ENCODE measurements at places on chromosomes 7 and 10.

DNA sequence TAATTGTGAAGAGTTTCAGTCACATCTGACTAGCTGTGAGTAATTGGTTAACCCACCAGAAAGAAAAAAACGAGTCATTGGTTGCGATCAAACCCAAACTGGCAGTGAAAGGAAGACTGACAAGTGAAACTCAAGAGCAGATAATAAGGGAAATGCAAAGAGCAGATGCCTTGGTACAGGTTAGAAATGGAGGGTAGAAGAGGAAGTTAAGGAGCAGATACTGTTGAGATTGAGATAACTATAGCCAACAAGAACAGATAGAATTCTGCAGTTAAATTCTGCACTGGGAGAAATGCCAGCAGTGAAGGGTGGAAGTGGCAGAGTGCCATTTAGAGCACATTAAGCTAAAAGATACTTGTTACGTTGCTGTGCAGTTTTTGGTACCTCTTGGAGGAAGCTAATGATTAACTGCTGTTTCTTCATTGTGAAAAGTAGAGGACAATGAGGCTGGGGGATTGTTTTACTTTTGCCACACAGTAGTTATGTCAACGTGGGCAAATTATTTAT, 65.8 kb downstream of the CDK13 start:
- peak; percentile 49 for DNase-seq

DNA sequence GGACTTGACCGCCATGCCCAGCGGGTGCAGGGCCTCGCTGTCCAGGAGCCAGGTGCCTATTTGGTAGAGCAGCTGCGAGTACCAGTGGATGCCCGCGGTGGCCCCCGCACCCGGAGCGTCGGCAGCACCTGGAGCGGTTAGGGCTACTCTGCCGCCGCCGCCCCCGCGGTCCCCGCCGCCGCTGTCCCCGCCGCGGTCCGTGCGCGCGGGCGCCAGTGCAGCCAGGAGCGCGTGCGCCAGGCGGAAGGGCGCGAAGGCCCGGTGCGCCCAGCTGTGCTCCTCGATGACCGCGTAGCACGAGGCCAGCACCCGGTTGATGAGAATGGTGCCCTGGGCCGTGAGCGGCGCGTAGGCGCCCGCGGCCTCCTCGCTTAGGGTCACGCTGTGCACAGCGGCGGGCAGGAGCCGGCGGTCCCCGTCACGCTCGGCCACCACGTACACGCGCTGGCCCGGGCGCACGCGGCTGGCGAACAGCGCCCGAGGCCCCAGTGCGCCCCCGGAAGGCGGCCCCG, 9.3 kb downstream of the SHH start:
- no peak for DNase-seq

GRCh38 chr10:86870679-86871078, 86.7 kb downstream of the MMRN2 start:
- no peak for DNase-seq

DNA sequence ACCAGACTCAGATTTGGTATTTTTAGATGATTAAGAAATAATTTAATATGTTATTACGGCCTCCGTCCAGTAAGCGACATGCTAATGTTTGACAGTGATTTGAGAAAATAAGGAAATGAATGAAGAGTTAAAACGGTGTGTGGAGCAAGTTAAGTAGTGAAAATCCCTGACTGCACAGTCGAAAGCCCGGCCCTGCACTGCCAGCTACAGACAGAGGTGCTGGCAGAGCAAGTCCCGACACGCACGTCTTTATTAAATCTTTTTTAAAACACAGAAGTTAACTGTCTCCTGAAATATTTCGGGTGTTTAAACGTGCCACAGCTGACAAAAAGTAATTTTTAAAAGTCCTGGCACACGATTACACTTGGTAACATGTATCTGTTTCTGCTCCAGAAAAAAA, 293.4 kb upstream of the RNF32 start:
- no peak for DNase-seq

DNA sequence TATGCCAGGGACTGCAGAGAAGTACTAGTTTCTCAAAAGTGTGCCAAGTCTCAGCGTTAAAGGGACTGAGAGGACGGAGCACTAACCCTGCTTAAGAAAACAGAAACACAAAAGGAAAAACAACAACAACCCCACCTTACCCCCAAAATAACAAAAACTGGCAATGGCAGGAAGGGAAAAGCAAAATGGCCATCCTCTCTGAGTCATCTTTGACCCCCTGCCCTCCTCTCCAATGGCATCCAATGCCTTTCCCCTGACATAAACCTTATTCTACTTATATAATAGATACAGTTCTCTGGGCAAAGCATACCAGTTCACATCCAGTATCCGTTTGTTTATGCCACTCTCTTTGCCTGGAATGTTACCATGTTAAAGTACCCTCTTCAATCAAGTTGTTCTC, 1.6 kb downstream of the POLR1F start:
- DNase-seq, result no peak

- no peak for DNase-seq
Measured at GRCh38 chr7:24920451-24921361, 59.3 kb downstream of the OSBPL3 start.

DNA sequence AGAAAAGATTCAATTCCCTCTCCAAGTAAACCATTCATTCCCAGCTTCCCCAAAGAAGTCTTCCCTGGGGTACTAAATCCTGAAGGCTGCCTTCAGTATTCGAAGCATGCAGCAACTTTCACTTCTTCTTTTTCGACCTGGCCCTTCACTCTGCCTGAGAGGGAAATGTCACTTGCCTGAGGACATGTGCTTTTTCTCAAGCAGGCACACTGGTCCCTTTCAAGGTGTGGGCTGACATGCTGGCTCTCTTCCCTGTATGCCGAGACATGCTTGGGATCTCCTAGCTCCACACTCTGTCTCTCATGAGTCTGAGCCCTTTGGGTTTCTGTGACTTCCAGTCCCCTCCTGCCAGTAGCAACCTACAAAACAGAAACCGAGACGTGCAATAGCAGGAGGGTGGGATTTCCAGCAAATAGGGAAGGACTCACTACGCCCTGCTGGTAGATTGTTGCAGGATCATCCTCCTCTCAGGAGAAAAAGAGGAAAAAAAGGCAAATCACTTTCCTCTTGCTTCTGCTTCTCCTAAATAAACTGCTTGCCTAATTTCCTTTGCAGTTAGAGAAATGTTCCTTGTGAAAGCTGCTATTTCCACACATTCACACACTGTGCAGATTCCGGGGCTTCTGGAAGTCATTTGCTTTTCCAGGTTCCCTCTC, 33.5 kb downstream of the FIGNL1 start:
- peak; percentile 36 for DNase-seq

DNA sequence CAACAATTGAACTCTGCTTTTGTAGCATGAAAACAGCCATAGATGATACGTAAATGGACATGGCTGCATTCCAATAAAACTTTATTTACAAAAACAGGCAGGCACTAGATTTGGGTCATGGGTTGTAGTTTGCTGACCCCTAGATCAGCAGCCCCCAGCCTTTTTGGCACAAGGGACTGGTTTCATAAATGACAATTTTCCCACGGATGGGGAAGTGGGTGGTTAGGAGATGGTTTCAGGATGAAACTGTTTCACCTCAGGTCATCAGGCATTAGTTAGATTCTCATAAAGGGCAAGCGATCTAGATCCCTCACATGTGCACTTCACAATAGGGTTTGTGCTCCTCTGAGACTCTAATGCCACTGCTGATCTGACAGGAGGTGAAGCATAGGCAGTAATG, 16.5 kb upstream of the ANK3 start:
- no peak for DNase-seq

- DNase-seq, result no peak
Measured at GRCh38 chr10:69814251-69814650, 12.5 kb downstream of the COL13A1 start.

DNA sequence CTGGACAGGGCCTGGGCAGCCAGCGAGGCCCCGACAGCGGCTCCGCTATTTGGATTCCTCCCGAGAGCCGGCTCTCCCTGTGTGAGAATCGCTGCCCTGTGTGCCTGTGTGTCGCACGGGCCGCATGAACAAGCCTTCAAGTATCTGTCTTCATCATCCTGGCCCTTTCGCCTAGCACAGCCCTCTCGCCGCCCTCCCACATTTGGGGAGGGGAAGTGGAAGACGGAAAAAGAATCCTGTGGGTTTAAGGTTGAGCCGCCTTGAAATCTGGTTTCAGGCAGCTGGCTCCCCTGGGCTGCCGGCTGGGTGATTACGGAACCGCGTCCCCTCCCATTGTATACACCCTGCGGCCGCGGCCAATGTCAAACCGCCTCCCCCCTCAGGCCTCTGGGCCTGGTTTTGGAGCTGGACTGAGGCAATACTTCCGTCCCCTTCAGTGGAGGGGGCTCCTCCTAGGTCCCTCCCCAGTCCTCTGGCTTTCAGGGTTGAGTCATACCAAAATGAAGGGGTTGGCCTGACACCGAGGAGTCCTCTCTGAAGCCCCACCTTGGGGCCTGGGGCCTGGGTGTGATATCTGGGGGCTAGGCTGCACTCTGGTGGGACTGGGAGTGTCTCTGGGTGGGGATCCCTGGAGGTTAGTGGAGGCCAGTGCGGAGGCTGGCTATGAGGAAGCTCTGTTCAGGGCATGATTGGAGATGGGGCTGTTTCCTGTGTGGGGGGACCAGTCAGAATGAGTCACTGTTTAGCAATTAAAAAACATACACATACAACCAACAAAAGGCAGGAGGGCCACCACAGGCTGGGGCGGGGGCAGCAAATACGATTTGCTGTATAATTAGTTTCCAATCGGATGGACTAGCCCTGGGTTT, 1.7 kb downstream of the TRIM8 start:
- DNase-seq, result peak; percentile 98

DNA sequence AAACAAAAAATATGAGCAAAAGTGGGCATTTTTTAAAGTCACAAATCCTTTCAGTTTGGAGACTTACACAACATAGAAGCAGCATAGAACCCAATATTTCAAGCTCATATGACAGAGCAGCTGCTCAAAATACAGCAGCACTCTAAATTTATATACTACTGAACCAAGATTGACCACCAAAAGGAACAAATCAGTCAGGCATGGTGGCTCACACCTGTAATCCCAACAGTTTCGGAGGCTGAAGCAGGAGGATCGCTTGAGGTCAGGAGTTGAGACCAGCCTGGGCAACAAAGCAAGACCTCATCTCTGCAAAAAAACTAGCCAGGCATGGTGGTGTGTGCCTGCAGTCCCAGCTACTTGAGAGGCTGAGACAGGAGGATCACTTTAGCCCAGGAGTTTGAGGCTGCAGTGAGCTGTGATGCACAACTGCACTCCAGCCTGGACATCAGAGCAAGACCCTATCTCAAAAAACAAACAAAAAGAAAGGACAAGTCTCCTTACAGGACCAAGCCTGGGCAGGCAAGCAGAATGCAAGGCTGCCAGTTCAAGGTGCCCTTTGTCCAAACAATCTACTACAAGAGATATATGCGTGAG, 40.0 kb downstream of the PARD3 start:
- no peak for DNase-seq

DNA sequence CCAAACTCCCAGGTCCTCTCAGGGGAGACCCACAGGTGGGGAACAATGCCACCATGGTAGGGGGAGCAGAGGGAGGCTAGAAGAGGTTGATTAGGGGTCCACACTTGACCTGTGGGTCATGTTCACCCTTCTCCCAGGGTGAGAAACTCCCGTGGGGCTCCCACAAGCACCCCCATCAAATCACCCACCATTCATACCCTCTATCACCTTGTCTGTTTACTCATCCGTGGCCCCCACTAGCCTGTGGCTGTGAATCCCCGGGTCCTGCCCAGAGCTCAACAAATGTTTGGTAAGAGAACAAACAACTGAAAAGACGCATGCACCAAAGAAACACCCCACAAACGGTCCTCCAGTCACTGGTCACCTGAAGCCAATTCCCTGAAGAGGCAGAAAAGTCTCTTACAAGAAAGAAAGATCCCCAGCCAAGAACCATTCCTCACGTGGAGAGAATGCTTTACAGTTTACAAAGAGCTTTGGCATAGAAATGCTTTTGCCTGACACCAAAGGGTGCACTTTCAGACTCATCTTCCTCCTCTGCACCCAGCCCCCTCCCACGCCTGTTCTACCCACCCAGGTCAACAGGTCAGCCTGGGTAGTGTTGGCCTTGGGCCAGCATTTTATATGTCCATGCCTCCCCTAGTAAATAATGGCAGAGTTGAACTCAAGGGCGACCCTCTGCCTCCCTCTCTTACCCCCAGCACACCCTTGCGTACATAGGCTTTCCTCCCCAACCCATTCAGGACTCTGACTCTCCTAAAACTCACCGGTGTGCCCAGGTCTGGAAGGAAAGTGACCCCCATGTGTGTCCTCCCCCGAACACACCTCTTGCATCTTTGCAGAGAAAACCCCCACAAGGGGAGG, 1.9 kb downstream of the ZCCHC24 start:
- DNase-seq, result no peak

DNA sequence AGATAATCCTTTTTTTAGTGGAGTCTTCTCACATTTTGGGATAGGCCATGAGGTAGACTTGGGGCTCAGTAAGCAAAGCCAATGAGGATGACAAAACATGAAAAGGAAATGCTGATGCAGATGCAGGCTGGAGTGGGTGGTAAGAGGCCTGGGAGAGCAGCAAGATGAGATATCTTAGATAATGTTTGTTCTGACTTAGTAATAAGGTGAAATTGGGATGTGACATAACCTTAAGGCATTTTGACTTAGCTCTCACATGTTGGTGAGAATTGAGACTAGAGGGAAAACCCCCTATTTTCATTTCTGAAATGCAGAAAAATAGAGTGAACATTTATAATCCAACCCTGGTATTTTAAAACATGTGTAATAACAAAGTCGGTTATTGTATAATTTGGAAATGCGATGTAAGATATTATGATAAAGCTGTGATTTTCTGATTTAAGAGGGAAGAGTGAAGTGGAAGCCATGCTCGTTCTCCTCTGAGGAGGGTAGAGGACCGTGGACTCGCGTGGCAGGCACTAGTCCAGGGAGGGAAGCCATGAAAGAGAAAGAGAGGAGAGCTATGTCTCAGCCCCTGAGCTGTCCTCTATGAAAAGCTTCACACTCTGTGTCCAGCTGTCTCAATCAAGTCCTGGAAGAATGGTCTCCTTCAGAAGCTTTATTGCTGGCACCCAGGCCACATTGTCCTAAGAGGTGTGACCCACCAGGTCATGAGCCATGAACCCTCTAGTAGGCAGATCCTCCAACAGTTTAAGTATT, 57.3 kb downstream of the ST7 start:
- DNase-seq, result no peak

DNA sequence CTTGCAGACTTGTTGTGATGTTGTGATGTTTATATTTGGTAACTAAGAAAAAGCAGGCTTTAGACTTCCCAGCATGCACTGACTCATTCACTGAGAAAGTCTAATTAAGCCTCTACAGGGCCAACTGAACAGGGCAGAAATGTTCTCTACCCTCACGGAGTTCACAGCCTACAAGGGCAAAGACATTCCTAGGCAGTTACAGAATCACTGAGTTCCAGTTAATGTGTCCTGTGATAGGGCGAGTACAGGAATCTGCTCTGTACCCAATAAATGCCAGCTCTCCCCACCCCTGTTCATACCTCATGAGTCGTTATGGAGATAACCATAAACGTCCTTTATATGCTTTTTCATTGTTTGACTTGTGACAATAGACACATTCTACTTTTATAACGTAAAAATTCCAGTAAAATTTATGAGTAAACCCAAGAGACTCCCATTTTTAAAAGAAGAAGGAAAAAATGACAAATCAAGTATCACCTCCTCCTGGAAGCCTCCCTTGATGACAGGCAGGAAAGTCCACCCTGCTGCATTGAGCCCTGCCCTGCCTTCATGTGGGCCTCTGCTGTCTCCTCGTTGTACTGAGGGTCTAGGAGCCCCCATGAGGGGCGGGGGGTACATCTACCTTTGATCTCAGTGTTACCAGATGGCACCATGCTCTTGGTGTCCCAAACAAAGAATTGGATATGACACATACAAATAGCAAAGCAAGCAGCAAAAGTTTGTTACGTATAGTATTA, 14.3 kb downstream of the MUC12 start:
- DNase-seq, result no peak

- DNase-seq, result no peak
Measured at GRCh38 chr10:33303988-33304387, 30.5 kb downstream of the NRP1 start.
